MM.1S (cell line): ENCODE measurements at places on chromosomes 6 and 20.

DNA sequence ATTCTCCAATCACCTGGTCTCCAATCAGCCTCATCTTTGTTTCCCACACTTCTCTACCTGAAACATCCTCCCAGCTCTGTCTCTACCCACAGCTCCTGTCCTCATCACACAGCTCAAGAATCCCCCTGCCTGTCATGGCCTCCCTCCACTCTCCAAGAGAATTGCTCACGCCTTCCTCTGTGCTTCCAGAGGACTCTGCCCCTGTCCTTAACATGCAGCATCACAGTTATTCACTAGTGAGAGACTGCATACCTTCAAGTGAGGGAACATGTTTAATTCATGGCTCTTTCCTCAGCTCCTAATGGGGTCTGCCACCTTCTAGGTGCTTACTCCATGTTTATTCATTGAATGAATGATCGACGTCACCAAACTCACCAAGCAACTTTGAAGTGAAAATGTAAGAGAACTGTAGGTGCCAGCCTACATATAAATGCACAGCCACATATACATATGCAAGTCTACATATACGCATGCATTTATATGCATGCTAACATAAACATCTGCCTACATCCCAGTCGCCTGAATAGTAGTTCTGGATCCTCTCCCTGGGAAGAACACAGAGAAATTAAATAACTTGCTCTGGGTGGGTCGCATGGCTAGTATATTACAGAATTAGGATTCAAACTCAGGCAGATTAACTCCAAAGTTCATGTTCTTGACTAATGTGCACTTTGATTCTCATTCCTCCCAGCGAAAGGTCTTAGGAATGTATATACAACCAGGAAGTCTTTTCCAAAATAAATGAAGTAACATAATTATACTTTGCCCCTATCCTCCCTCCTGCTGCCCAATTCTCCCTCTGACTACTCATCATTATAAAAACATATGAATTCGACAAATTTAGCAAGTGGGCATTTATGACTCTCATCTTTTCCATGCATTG is 295.6 kb downstream of the MAFB start:
- DNase-seq: no peak

DNA sequence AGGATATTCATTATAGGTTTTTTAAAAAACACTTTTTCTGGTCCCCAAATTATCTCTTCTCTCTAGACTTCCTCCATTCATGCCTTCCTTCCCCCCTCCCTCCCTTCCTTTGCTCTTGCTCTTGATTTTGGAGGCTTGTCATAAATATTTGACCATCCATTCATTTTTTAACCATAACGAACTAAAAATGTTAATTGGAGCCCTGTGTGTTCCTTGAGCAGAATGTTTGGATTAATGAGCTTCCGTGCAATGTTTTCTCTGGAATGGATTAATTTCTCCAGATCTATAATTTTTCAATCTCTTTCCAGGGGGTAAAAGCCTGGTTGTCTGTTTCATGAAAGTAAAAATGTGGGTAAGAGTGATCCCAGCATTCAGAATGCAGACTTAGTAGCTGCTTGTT is 155.5 kb downstream of the ESR1 start:
- no peak for DNase-seq

DNA sequence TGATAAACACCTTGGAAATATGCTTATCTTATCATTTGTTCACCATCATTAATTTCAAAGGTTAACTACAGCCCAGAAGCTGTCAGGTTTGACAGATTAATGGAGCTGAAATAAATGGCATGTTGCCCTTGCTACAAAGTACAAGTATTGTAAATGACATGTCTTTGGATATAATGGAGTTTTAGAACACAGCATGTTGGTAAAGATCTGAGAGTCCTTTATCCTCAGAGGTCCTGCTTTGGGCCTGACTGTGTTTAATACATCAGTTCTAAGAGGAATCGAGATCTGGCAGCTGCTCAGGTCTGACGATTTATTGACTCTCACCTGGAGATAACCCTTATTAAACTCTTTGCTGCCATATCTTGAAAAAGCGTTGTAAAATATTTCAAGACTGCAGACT is 222.7 kb upstream of the OPRM1 start:
- no peak for DNase-seq

DNA sequence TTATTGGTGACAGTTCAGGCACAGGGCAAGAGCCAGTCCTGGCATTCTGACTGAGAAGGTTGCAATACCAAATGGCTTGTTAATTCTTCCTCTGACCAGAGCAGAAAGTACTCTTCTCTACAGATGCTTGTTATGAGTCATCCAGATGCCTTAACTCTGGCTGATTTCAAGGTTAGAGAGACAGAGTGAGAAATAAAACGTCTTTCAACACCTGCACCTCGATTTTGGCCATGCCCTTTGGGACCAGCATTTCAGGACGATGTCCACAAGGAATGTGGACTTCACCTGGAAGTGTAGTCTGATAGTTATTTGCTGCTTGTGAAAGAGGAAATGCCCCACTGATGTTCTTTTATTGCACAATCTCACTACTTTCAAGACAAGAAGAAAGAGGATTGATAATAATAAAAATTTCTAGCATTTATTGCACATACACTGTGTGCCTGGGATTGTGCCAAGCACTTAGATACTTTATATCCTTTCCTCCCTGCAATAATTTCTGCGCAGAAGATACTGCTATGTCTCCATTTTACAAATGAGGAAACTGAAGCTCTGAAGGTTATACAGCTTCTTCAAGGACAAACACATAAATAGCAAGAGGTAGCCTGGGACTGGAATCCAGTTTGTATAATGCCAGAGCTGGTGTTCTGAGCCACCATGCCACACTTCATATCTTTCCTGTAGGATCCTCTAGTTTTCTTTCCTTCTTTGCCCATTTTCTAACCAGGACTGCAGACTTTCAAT is 33.5 kb upstream of the MCM3 start:
- DNase-seq: no peak
